ENCODE measurements at places on chromosomes 6 and 20.

- no peak for DNase-seq
These were observed 81.6 kb upstream of the MC3R start for GRCh38 chr20:56166781-56167465.

DNA sequence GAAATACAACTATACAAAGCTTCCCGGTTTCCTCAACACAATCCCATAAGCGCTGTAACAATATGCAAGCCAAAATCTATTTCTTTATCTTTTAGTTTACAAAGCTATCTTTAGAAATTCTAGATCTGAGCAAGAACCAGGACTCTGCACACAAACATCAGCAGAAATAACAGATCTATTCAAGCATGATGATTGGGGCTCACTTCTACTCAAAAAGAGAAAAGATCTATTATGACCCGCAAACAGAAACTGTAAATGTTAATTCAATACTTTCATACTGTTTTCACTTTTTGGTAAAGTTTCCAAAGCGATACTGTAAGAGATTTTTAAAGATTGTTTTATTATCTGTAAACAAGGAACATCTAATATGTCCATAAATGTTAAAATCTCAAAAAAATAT is 86.6 kb downstream of the SESN1 start:
- no peak for DNase-seq

- DNase-seq: no peak
These were observed 27.5 kb upstream of the TAF8 start for GRCh38 chr6:42022755-42023384.

DNA sequence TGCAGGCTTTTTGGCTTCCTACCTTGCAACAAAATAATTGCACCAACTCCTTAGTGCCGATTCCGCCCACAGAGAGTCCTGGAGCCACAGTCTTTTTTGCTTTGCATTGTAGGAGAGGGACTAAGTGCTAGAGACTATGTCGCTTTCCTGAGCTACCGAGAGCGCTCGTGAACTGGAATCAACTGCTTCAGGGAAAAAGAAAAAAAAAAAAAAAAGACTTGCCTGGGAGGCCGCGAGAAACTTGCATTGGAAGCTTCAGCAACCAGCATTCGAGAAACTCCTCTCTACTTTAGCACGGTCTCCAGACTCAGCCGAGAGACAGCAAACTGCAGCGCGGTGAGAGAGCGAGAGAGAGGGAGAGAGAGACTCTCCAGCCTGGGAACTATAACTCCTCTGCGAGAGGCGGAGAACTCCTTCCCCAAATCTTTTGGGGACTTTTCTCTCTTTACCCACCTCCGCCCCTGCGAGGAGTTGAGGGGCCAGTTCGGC is 420 bp downstream of the SOX4 start:
- DNase-seq: peak; percentile 33

- DNase-seq: no peak
These were observed 13.9 kb downstream of the PLCB4 start for GRCh38 chr20:9082741-9083140.

All from activated CD8-positive, alpha-beta T cell treated with anti-CD3 and anti-CD28 coated beads, Interleukin-2, amount 10 ng/mL, durations not matched to agents 7 days and 5 days (primary cell).